ENCODE measurements at places on chromosomes 16 and 17.

GRCh38 chr17:28154214-28154613, 111.7 kb downstream of the NLK start:
- DNase-seq: no peak

GRCh38 chr16:35196313-35196712, 1736.9 kb downstream of the TP53TG3F start:
- DNase-seq: no peak

DNA sequence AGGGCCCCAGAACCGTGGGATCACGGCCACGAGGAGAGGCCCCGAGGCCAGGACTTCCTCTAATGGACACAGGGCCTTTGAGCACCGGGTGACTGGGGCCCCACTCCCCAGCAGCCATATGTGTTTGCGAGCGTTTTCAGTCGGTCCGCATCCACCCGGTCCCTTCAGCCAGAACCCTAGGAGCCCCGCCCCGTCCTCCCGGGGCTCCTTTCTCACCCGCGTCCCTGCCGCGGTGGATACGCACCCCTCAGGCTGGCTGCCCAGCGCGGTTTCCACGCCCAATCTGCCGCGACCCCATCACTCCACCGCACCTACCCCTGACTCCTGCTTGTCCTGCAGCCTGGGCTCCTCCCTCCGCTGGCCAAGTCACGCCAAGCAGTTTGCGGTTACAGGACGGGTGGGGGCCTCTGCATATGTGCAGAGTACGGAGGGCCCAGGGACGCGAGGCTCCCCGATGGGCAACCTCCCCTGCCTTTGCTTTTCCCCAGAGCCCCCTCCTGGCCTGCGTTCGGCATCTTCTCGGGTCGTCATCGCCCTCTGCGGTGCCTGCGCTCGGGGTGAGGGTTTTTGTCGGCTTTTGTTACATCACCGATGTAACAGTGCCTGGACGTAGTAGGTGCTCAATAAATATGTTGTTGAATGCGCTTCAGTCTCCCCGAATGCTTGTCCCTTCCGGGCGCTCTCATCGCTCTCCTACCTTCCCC, 1.0 kb upstream of the TTYH2 start:
- no peak for DNase-seq

DNA sequence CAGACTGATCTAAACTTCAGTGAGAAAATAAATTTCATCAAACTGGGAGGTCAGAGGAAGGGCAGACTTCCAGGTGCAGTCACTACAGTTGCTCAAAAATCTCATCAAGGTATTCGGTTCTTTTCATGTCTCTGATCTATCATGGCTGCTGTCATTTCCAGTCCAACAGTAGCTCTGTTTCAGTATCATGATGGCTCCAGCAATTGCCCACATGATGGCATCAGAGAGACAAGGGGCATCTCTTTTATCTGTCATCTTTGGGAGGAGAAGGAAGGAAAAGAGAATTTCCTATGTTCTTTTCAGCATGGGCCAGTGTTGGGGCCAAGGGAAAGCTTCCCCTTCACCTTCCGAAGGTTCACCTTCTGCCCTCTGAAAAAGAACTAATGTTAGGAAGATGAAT, 504.9 kb upstream of the HSBP1 start:
- no peak for DNase-seq

- no peak for DNase-seq
Observed at GRCh38 chr17:48569674-48570324, 8.4 kb downstream of the HOXB4 start.

GRCh38 chr16:2585651-2586081, 47.8 kb downstream of the PDPK1 start:
- no peak for DNase-seq

GRCh38 chr16:72099377-72099818, 5.8 kb downstream of the DHX38 start:
- DNase-seq: peak; percentile 85

DNA sequence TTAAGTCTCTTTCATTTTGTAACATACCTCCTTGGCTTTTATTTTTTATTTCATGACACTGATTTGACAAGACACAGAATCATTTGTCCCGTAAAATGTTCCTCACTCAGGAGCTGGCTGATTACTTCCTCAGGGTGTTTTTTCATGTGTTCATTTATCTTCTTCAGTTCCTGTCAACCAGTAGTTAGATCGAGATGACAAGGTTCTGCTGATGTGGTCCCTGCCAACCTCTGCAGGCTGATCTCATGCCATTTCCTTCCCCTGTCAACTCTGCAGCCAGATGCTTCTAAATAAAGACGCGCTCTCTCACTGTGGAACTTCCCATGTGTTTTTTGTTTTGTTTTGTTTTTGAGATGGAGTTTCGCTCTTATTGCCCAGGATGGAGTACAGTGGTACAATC, 8.1 kb upstream of the CXCL16 start:
- DNase-seq: no peak

- DNase-seq: no peak
Observed at GRCh38 chr16:66274335-66275110, 92.0 kb upstream of the CDH5 start.

DNA sequence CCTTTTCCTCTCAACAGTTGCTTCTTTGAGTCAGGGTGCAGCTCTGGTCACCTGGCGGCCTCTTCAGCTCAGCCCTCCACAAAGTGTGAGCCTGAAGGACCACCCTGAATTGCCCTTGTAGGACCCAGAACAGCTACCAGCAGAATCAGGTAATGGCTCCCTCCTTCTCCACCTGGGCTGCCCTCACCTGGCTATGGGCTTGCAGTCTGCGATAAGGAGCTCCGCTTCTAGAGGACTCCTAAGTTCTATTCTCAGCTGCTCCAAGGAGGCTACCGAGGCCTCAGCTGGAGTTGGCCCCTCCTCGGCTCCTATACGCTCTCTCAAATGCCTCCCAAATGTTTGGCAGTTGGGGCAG, 13.4 kb downstream of the SMIM5 start:
- no peak for DNase-seq

- DNase-seq: no peak
Observed at GRCh38 chr17:13393841-13394710, 207.7 kb downstream of the HS3ST3A1 start.

- DNase-seq: no peak
Observed at GRCh38 chr16:48492133-48492532, 106.9 kb upstream of the SIAH1 start.

GRCh38 chr17:77881545-77881944, 77.0 kb upstream of the TNRC6C start:
- DNase-seq: no peak

- DNase-seq: no peak
Observed at GRCh38 chr17:78555746-78556401, 21.3 kb downstream of the DNAH17 start.

All from HuH-7.5 (cell line).